Stimulated activated CD8-positive, alpha-beta memory T cell treated with anti-CD3 and anti-CD28 coated beads, Interleukin-4, amount 100 ng/mL, for 4 hours (primary cell): ENCODE measurements at places on chromosomes 5 and 9.

DNA sequence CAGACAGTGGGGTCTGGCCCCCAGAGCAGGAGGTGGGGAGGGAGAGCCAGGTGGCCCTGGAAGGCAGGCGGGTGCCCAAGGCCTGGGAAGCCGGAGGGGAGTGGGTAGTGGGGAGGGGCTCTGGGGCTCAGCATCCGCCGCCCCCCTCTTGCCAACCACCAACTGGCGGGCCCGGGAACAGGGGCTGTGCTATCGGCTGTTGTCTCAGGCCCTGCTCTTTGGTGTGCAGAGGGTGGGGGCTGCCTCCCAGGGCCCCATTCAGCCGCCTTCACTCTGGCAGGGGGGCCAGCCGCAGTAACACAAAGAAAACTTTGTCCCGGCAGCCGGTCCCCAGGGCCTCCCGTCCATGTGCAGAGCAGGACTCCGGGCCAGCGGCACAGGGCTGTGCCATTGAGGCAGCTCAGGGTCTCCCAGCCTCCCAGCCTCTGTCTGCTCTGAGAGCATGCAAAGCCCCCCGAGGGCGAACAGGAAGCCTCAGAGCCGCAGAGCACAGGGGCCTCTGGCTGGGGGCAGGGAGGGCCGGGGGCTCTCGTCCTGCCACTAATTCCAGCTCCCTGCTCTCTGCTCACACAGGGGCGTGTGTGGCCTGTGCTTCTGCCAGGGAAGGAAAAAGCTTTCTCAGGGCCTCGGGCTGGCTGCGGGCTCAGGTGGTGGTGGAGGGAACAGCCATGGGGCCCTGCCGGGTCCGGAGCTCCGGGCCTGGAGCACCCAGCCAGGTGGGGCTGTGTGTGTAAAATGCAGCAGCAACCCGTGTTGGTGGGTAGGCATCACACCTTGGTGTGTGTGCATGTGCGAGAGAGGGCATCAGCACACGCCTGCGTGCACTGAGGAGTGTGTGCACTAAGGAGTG is 54.2 kb upstream of the NOTCH1 start:
- no peak for DNase-seq

- no peak for DNase-seq
These were observed 75.3 kb downstream of the LHFPL2 start for GRCh38 chr5:78573318-78573717.

- no peak for DNase-seq
These were observed 72.2 kb downstream of the CERT1 start for GRCh38 chr5:75439276-75439675.

DNA sequence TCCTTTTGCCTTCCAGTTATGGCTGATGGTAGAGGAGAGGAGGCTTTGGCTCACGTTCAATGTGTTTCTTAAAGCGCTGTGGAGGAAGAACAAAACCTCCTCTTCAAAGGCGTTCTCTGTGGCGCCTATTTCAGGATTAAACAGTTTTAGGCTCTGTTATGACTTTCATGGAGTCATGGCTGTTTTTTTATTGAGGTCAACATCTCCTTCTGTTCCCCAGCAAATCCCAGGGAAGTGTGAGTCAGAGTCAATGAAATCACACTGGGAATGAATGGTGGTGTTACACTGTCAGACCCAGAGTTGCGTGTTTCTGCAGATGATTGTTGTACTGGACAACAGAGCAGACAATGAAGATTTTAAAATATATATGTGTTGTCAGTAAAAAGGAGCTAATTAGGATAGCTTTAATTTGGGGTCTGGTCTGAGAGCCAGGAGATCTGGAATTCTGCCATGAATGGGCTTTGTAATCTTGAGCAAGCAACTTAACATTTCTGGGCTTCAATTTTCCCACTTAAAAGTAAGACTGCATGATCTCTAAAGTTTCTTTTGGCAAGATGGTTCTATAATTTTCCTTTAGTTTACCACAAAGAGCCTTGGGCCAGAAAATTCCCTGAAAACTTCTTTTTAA is 240.7 kb downstream of the CSNK1G3 start:
- DNase-seq: no peak

GRCh38 chr5:142382186-142382585 is 57.4 kb upstream of the SPRY4 start:
- no peak for DNase-seq

GRCh38 chr5:132076202-132076830 is 2.7 kb downstream of the CSF2 start:
- DNase-seq: no peak

DNA sequence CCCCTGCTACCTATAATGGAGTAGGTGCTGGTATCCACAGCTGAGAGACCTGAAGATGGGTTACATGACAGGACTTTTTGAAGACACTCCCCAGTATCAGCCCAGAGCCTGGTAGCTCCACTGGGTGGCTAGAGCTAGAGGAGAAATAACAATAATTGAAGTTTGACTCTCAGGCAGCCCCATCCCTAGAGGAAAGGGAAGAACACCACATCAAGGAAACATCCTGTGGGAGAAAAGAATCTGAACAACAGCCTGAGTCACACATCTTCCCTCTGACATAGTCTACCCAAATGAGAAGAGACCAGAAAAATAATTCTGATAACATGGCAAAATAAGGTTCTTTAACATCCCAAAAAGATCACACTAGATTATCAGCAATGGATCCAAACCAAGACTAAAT is 432.1 kb downstream of the CDH18 start:
- DNase-seq: no peak

- no peak for DNase-seq
These were observed 125.3 kb downstream of the ST8SIA4 start for GRCh38 chr5:100777680-100778300.

DNA sequence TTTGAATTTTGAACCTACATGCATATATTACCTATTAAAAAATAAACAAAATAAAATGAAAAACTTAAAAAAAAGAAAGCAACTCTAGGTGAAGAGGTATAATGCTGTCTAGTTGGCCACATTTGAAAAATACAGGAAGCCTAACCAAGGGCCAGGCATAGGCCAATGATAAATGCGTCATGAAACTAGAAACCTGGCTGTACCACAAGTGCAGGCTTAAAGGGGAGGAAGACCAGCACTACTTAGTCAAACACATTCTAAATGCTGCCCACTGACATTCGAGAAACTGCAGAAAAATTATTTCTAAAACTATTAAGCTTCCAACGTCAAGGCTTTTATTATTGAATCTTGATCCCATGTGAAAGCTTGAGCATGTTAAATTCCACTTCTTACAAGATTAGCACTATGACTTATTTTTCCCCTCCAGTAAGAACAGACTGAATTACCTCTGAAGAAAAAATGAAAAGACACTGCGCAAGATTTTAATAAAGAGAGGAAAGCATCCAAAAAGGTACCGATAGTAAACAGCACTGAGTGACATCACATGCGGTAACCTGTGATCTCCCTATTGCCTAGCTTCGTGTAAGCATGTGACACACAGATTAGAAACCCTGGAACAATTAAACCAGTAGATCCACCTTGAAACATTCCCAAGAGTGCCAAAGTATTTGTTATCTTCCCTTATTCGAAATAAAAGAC is 16.2 kb downstream of the CDC14B start:
- DNase-seq: no peak

DNA sequence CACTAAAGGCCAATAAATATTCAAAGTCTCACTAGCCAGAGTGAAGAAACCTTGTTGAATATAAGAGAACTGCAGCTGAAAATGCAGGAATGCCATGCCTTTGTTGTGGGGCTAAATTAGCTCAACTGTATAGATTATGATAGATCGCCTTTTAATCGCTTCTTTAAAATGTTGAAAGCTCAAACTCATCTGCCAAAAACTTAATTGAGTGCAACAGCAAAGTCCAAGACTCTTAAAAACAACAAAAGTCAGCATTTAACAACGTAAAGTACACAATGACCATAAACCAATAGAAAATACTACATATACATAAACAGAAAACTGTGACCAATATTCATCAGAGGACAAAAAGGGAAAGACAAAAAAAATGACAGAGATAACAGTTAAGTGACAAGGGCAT is 585.0 kb upstream of the CDH6 start:
- DNase-seq: no peak

DNA sequence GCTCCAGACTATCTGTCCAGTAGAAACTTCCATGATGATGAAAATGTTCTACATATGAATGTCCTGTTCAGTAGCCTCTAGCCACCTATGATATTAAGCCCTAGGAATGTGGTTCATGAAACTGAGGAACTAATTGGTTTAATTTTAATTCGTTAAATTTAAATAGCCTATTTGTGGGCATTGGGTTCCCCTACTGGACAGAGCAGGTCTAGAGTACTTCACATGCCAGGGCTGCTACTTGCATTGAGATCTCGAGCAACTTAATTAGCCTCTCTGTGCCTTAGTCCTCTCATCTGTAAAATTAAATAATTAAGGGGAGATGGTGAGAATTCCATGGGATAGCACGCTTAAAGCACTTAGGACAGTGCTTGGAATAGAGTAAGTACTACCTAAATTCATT is 160.0 kb downstream of the PAPPA start:
- DNase-seq: no peak

- no peak for DNase-seq
These were observed 272.7 kb upstream of the PANK3 start for GRCh38 chr5:168851902-168852321.

DNA sequence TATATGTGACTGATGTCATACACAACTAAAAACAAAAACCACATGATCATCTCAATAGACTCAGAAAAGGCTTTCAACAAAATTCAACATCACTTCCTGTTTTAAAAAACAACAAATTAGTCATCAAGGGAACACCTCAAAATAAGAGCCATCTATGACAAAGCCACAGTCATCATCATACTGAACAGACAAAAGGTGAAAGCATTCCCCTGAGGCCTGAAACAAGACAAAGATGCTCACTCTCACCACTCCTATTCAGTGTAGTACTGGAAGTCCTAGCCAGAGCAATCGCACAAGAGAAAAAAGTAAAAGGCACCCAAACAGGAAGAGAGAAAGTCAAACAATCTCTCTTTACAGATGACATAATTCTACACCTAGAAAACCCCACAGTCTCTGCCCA is 893.5 kb upstream of the EDIL3 start:
- DNase-seq: no peak

DNA sequence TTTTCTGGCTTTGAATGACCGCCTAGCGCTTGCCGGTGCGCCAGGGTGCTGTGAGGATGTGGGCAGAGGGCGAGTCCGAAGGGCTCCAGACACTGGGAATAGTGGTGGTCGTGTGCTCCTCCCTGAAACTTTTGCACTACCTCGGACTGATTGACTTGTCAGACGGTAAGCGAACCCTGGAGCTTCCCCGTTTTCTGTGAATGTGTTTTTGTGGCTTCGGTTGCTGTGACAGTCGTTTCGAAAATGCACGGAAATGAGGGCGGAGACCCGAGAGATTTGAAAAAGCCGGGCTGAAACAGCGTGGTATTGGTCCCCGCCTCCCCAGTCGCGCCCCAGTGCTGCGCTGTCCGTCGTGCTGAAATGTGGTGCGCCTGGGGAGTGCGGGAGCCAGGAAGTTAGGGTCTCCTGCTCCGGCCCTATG is 102.5 kb upstream of the GABRP start:
- no peak for DNase-seq

GRCh38 chr5:124104344-124104743 is 592.4 kb downstream of the CSNK1G3 start:
- DNase-seq: no peak

DNA sequence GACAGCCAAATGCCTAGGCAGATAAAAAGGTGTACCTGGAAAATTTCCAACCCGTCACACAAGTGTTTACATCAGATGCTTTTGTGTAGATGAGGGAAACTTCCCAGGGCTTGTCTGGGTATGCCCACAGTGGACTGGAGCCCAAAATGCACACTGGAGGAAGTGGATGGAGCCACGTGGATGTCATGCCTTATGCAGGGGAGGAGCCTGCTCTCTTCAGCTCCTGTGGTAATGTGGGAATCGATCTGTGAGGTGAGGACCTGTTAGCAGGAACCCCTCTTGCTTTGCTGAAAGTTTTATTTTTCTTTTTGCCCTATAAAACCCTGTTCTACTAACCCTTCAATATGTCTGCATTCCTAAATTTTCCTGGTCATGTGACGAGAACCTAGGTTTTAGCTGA is 439.2 kb upstream of the CDH9 start:
- no peak for DNase-seq

DNA sequence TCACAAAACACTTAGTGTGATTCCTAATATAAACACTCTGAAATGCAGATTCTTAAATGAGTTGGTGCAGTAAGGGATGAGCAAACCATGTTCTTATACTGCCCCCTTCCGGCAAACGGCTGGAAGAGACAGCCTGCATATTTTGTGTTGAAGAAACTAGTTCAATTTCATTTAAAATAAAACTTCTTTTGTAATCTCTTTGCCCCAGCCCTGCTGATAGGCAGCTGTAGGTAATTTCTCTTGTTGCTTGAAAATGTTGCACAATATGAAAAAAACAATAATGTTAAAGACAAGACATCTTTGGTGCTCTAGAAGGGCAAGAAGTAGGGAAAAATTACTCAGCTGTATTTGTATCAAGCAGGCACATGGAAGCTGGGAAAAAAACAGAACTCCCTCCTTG is 89.7 kb upstream of the CCNG1 start:
- DNase-seq: no peak

DNA sequence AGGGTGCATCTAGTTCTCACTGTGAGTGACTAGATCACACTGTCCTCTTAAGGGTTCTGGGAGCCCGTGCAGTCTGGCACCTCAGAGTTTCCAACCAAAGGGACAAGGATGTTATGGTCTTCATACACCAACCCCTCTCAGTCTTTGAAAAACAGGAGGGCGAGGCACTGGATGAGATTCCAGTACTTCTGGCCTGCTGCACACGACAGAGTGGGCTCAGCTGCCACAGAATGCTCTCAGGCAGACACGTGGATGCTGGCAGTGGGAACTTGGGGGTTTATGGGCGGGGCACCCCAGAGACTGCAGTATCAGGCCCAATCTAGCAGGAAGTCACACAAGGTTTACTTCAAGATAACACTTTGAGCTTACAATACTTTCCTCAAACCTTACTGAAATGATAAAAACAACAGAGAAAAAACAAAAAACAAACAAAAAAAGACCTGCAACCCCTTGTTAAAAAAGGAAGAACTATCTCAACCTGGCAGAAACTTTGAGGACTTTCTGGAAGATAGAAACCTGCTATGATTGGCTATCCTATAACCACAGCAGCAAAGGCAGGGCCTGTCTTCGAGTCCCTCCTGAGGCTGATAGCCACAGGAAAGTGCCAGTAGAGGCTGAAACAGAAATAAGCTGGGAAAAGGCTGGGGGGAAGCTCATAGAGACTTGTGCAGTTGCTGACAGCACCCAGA is 28.3 kb upstream of the TGFBR1 start:
- no peak for DNase-seq

GRCh38 chr9:26565118-26565517 is 327.5 kb downstream of the CAAP1 start:
- DNase-seq: no peak

DNA sequence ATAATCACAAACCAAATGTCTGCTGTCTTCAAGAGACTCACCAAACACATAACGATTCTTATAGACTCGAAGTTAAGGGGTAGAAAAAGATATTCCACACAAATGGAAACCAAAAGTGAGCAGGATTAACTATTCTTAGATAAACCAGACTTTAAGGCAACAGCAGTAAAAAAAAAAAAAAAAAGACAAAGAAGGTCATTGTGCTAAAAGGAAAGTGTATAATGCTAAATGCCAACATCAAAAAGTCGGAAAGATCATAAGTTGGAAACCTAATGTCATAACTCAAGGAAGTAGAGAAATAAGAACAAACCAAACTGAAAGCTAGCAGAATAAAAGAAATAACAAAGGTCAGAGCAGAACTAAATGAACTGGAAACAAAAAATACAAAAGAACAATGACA is 714.6 kb downstream of the SEMA5A start:
- no peak for DNase-seq

- no peak for DNase-seq
These were observed 139.6 kb downstream of the GABRB2 start for GRCh38 chr5:161406880-161407279.

GRCh38 chr9:131116281-131117120 is 8.9 kb upstream of the NUP214 start:
- DNase-seq: no peak

GRCh38 chr5:119243888-119244287 is 111.9 kb upstream of the TNFAIP8 start:
- DNase-seq: no peak
